Ascending aorta (tissue), 2 donors: ENCODE measurements at places on chromosomes 3 and 15.

- no peak for DNase-seq
These were observed 44.4 kb downstream of the STARD9 start for GRCh38 chr15:42619656-42620371.

GRCh38 chr3:46122091-46122490 is 86.0 kb downstream of the CCR1 start:
- DNase-seq, result no peak

GRCh38 chr3:24661175-24661584 is 166.5 kb upstream of the THRB start:
- DNase-seq, result no peak

DNA sequence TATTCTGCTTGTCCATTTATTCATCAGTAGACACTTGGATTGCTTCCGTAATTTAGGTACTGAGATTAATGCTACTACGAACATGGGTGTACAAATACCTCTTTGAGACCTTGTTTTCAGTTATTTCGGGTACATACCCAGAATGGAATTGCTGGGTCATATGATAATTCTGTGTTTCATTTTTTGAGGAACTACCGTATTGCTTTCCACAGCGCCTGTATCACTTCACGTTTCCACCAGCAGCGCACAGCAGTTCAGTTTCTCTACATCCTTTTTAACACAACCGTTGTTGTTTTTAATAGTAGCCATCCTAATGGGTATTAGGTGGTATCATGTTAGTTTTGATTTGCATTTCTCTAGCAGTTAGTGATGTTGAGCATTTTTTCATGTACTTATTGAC is 9.5 kb downstream of the PAK2 start:
- no peak for DNase-seq

GRCh38 chr3:82259994-82260393 is 498.5 kb upstream of the GBE1 start:
- DNase-seq, result no peak

DNA sequence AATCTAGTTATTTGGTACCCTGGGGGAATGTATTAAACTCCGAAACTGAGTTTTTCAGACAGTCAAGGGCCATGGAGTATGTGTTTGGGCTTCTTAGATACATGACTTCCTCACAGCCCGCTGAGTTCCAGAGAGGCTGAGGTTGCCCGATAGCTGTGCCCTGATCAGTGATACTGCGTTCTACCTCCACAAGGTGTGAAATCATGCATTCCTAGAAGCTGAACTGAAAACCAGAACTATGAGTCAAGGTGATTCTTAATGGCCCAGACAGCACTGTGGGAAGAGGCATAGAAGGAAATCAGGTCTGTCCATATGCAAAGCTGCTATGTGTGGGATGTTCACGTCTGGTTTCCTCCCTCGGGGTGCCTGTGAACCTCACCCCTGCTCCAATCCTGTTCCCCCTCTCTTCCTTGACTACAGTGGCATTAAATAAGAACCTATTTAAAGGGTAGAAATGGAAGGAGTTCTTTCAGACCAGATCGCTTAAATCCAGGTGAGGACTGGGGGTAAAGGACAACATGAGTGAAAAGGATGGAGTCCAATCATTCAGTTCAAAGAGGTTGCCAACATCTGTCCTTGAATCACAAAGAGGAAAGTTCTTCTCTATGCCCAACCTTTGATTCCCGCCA is 74.3 kb downstream of the MYO1E start:
- no peak for DNase-seq

DNA sequence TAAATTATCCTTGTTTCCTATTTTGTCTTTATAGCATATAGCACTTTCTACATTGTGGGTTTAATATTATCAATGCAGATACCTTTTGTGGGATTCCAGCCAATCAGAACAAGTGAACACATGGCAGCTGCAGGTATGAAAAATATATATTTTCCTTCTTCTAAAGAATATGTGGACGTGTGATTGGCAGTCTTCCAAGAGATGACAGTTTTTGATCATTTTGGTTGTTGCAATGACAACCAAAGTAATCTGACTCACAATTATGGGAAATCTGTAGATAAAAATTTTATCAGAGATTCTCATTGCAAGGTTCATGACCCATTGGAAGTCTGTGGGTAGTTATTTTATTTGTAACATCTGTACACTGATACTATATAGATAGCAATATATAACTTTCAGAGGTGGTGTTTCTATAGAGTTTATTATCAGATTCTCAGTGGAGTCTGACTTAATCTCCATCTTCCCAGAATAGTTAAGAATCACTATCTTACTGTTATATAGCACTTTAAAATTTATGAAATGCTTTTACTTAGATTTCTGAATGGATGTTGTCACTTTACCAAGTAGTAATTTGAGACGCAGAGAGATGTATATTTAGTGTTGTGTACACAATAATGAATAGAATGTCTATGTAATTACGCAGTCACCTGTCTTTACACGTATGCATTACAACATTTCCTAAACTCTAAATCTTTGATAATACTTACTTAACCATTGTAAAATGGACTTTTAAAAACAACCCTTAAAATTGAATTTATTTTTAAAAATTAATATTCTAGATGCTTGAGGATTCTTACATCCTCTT is 82.5 kb downstream of the STT3B start:
- no peak for DNase-seq

- no peak for DNase-seq
These were observed 51.2 kb downstream of the MFN1 start for GRCh38 chr3:179398574-179399231.

GRCh38 chr3:70989174-70989573 is 594.4 kb downstream of the FOXP1 start:
- DNase-seq, result no peak

DNA sequence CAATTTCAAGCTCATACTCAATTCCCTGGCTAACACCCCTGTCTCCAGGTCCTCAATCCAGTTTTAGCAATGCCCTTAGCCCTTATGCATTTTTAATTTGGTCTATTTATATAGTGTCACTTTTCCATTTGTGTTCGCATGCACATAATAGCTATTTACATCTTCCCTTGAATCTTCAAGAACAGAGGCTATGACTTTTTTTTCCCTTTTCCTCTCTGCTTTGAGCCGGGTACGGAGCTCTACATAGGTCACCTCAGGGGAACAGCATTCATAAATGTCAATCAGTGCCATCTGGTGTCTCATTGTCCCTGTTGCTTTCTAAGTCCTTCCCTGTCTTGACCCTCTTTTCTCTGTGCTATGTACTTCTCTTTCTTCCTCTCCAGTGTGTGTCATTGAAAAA is 26.5 kb upstream of the ACTC1 start:
- no peak for DNase-seq

GRCh38 chr3:155560594-155560993 is 184.3 kb downstream of the PLCH1 start:
- no peak for DNase-seq

DNA sequence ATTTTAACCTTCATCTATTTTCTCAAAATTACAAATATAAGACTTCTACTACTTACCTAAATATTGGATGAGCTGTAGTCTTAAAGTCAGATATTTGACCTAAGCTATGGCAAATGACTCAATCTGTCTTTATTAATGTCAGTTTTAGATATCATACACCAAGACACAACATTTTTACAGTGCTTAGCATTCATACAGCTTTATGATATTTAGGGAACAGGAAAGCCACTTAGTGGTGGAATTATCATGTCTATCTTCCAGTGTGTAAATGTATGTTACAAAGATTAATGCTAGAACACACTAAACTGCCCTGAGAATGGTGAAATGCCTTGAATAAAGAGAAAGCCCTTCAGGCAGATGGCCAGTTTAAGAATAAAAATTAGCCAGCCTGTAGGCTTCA is 135.0 kb downstream of the SPATA16 start:
- no peak for DNase-seq

- DNase-seq, result no peak
These were observed 18.1 kb downstream of the MCF2L2 start for GRCh38 chr3:183410280-183410679.

- no peak for DNase-seq
These were observed 59.0 kb upstream of the NECTIN3 start for GRCh38 chr3:111012388-111013248.

DNA sequence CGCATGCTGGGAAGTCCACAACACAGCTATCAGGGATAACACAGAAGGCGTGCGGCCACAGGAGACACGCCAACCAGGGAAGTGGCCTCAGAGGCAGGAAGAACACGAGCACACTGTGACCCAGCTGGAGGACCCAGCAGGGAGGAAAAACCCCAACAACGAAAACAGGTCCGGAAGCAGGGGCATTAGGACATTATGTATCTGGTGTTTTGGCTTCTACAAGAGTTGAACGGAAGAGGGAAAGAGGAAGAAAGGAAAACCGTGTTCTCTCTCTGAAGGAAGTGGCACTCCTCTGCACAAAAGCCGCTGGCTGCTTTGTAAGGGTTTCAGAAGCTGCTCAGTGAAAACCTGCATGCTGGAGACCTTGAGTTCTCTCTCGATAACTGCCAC is 61.8 kb downstream of the HACD2 start:
- DNase-seq, result no peak

- DNase-seq, result no peak
These were observed 1.1 kb downstream of the PRRT3 start for GRCh38 chr3:9951126-9951525.

DNA sequence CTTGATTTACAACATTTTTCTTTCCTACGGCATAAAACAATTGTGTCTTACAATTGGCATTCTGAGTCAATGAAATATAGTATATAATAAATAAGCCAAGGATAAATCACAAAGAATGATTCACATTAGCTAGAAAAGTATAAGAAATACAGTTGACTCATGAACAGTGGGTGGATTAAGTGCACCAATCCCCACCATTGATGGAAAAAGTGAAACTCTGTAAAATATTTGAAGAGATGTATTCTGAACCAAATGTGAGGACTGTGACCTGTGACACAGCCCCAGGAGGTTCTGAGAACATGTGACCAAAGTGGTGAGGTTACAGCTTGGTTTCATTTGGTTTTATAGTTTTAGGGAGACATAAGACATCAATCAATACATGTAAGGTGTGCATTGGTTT is 227.5 kb downstream of the ALCAM start:
- DNase-seq, result no peak
